NT2/D1 (cell line): ENCODE measurements at places on chromosomes 6 and 20.
A peak's percentile ranks its signal among the peaks of the same experiment; 100 is the strongest.

GRCh38 chr20:31485450-31486339 lies 10.6 kb downstream of the REM1 start:
- no peak for DNase-seq

- no peak for DNase-seq
These were observed 164.3 kb upstream of the PMEPA1 start for GRCh38 chr20:57874141-57874540.

DNA sequence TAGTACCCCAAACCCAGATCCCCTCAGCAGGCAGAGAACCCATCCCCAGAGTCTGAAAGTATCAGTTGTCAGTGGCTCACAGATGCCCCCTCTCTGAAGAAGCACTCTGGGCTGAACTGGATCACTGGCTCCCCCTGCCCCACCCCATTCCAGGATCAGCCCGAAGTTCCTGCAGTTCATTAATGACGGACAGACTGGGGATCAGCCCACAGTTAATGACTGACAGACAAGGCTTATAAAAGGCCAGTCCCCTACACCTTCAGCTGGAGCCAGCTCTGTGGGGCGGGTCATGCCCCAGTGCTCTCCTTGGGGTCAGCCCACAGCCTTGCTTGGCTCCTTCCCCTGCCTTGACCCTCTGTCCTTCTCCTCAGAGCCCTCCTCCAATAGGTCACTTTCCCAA lies 21.7 kb downstream of the KIAA1755 start:
- DNase-seq: no peak

DNA sequence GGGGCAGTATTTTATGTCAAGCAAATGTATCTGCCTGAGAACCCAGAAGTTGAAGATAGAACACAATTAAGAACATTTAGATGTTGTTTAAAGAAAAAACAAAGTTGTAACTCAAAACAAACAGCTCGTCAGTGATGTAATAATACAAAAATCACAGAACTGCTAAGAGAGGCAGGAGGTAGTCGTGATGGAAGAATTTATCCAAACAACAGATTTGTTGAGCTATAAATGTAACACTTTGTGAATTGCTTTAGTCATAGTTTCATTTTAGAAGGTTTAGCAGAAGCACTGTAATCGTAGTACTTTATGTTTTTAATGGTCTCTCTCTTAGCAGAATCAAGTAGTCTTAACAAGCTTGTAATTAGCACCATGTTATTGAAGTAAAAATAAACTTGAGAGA lies 73.6 kb downstream of the SCAF8 start:
- DNase-seq: no peak

DNA sequence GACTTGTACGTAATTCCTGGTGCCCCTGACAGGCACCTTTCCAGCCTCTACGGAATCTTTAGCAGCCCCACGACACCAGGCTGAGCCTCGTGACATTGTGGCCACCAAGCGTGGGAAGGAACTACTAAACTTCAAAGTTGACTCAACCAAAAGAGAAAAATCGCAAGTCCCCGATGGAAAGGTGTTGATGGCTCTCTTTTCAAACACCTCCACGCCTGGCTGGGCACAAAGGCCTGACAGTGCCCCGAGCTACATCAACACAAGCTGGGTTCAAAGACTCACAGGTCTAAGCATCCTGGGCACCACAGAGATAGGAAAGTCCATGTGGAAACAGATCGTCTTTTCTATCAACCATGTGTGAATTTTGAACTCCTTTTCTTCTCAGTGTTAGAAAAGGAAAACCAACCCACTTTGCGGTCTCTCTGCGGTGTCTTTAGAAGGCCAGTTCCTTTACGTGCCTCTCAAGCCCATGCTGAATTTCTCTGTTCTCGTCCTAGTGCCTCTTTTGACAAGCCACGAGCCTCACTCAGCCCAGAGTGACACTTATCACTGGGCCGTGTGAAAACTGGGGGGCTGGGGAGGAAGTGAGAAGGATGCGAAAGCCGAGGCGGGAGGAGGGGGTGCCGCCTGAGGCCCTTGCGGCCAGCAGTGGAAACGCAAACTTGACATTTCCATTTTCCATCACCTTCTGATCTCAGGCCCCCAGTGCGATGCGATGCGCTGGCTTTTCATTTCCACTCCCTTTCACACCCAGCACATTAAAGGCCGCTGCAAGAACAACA lies 59.4 kb downstream of the GFOD1 start:
- no peak for DNase-seq

- no peak for DNase-seq
These were observed 198.3 kb downstream of the JARID2 start for GRCh38 chr6:15444081-15444731.

DNA sequence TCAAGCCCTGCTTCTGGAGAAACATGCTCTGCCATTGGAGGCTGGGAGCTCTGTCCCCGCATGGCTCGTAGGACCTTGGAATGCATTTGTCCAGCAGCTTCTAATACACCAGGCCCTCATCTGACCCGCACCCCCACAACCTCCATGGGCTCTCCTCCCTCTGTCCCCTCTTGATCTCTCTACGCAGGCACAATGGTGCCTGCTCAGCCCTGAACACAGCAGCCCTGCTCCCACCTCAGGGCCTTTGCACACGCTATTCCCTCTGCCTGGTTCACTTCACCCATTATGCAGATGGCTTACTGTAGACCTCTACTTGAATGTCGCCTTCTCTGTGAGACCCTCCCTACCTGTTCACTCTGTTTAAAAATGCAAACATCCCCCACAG lies 27.0 kb upstream of the PTGIS start:
- DNase-seq: no peak

DNA sequence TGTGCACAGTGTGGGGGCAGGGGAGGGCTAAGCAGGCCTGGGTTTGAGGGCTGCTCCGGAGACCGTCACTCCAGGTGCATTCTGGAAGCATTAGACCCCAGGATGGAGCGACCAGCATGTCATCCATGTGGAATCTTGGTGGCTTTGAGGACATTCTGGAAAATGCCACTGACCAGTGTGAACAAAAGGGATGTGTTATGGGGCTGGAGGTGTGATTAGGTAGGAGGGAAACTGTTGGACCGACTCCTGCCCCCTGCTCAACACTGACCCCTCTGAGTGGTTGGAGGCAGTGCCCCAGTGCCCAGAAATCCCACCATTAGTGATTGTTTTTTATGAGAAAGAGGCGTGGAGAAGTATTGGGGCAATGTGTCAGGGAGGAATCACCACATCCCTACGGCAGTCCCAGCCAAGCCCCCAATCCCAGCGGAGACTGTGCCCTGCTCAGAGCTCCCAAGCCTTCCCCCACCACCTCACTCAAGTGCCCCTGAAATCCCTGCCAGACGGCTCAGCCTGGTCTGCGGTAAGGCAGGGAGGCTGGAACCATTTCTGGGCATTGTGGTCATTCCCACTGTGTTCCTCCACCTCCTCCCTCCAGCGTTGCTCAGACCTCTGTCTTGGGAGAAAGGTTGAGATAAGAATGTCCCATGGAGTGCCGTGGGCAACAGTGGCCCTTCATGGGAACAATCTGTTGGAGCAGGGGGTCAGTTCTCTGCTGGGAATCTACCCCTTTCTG lies 44.0 kb upstream of the TTPAL start:
- DNase-seq: no peak

DNA sequence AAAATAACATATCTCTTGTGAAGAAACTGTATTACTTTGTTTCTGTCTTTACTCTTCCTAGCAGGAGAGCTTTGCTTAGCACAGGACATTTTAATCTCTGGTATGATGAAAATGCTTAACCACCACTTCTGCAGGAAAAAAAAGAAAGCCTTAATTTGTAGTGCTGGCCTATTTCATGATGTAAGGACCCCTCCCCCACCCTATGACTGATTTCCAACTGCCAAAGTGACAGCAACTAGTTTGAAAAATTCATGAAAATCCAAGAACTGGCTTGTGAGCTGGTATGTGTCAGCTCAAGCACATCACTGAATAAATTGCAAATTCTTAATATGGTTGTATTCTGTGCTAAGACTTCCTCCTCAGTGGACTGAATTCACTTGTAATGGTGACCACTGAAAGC lies 125.3 kb downstream of the REV3L start:
- no peak for DNase-seq

DNA sequence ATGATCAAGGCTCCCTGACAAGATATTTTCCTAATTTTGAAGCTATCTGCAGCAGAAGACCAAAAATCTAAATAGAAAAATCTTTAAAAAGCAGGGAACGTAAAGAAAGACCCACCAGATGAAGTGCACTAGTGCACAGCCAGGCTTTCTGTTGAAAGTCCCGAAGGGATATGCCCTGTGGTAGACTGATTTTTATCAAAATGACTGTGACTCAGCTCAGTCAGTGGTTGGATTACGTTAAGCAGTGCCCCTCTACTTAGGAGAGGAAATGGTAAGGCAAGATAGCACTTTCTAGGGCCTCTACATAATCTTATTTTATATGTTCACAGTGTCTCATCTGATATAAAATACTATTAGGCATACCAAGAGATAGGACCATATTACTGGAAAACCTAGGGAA lies 123.4 kb upstream of the RAB32 start:
- no peak for DNase-seq

DNA sequence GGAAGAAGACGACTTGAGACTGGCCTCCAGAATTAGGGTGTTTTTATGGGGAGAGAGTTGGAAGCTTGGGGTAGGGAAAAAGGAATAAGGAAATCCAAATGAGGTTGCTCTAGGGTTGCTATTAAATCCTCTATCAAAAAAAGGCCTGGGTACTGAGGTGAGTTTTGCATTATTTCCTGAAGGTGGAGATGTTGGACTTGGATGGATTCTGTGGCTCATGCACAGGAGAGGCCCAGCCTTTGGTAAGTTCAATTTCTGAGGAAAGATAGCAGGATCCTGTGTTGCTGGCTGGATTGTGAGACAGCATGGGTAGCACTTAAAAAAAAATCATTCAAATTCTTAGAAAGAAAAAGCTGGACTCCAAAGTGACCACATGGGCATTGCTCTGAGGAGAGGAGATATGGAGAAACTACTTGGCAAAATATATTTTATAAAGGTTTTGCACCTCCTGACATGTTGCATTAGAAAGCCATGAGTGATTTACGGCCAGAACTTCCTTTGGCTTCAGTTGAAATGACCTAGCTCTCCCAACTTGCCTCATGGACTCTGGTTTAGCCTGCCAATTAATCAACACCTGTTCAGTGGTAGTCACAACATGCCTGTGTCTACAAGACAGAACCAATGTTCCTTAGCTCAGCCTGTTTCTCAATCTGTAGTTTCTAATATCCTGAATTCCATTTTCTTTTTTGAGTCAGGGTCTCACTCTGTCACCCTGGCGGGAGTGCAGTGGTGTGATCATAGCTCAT lies 152.1 kb upstream of the RALGAPA2 start:
- DNase-seq: no peak

DNA sequence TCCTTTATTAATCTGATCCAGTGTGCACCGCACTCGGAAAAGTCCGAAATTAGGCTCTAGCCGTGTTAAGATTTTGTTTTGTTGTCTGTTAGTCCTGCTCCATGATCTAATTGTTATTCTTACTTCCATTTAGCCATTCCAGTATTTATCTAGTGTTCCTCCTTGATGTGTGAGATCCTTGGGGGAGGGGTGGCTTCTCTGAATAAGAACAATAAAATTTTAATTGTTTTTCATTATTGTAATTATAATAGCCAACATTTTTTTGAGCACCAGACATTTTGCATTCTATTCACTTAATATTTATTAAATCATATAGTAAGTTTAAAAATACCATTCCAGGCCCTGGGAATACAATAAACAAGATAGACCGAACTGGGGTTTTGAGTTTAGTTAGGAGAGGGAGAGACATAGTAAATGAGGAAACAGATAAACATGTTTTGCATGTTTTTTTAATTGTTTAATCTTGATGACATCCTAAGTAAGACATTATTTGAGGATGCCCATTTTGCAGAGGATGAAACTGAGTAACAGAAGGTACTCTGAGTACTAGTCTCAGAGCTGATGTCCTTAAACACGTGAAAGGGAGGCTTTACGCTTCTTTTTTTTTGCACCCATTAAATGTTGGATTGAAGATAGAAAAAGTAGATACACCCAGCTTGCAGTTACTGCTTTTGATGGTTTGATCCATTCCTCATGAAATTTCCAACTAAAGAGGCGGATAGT lies 1.2 kb downstream of the CBFA2T2 start:
- DNase-seq: no peak

GRCh38 chr20:35063168-35063567 lies 29.4 kb downstream of the TRPC4AP start:
- no peak for DNase-seq

- DNase-seq: no peak
These were observed 133.9 kb downstream of the ZDHHC14 start for GRCh38 chr6:157514659-157515496.

DNA sequence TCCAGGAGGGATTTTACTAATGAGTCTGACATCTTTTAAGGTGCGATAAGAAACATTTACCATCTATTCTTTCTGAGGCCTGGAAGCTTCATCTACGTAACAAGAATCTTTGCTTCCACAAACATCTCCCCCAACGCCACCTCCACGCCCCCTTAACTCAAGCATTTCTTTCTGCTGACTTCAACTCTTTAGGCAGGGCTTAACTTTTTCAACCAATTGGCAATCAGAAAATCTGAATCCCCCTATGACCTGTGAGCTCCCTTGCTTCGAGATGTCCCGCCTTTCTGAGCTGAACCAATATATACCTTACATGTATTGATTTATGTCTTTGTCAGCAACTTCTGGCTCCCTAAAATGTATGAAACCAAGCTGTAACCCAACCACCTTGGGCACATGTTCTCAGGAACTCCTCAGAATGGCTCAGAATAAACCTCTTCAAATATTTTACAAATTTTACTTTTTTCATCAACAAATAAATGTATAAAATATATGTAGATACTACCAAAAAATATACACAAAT lies 11.5 kb downstream of the OR2H2 start:
- DNase-seq: peak; percentile 28

GRCh38 chr20:22354647-22355046 lies 229.7 kb downstream of the FOXA2 start:
- DNase-seq: no peak

DNA sequence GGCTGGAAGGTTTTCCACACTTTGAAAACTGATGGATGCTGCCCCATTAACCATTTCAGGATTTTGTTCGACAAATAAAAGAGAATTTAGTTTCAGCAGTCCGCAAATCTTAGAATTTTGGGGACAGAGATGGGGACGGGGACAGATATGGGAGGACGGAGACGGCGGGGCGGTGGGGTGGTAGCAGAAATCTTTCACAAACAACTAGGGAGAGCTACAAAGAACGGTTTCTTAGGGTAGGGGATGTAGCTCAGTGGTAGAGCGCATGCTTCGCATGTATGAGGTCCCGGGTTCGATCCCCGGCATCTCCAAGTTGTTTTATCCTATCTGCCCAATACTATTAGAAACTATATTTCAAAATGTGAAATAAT lies 15.1 kb downstream of the HMGN4 start:
- DNase-seq: no peak
